BJ (cell line): ENCODE measurements at places on chromosomes 16 and 17. TPM values are rescaled to one million over a fixed set of nuclear protein-coding genes. Genes with fewer than 3 reads are reported as not detected.
A peak's percentile ranks its signal among the peaks of the same experiment; 100 is the strongest.

GRCh38 chr17:18991531-18992315 is 12.8 kb downstream of the FAM83G start:
- DNase-seq = no peak

- no peak for DNase-seq
Observed at GRCh38 chr16:2095315-2095853, 40.3 kb downstream of the PKD1 start.

DNA sequence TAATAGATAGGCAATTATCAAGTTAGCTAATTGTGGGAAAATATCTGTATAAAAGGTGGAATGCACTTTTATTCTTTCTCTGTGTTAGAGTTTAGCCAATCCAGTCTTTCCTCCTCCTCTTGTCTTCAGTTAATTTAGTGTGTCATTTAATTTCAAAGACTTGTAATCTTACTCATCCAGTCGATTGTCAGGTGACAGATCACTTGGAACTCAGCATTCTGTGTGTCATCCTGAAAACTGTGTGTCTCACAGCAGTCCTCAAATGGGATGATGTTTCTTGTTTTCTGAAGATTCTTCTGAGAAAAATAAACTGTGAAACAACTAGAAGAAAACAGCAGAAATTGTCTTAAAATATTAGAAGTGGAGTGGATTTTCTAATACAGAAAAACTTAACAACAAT is 290 bp upstream of the KRTAP4-1 start:
- no peak for DNase-seq

DNA sequence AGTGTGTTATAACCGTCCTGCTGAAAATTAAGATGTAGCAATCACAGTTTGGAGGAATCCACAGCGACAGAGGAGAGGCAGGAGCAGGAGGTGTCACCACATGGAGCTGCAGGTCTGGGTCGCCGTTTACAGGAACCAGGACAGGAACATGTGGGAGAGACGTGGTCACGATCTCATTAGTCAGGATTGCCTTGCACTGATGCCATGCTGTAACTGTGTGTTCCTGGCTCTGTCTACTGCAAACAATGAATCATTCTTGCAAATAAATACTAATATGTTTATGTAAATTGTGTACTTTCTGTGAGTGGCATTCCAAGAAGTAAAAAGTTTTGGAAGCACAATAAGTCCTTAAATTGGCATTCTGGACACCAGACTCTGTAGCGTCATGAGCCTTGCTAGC is 271.8 kb downstream of the CPPED1 start:
- no peak for DNase-seq

GRCh38 chr17:73616873-73617404 is 27.3 kb downstream of the SDK2 start:
- DNase-seq = no peak

DNA sequence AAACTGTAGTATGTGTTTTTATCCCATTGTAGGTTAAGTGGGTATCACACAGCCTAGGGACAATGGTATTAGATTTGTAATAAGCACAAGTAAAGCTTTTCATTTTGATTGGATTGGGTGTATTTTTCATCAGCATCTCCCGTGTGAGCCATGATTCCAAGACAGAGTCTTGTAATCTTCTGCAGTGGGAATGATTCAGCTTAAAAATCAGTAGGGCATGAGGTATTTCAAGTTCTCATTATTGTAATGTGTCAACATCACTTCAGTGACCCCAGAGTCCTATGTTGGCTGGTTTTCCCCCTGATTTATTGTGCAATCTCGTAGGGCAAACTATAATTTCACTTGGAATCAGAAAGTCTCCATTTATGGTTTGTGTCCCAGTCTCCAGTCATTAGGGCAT is 833.2 kb upstream of the RBFOX1 start:
- no peak for DNase-seq

DNA sequence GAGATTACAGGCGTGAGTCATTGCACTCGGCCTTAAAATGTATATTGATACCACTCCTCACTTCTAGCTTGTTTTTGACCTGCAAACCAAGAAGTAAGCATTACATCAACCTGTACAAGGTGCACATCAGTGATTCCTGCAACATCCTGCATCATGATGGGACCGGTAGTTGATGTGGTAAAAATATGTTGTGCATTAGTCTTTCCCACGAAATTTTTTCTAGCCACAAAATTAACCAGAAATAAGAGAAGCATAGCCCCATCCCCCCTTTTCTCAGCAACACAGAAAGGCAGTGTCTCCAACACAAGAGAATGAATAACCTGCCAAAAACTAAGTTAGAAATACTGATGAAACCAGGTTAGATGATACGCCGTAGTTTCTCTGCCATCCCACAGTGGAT is 21.1 kb upstream of the NSMCE1 start:
- no peak for DNase-seq

DNA sequence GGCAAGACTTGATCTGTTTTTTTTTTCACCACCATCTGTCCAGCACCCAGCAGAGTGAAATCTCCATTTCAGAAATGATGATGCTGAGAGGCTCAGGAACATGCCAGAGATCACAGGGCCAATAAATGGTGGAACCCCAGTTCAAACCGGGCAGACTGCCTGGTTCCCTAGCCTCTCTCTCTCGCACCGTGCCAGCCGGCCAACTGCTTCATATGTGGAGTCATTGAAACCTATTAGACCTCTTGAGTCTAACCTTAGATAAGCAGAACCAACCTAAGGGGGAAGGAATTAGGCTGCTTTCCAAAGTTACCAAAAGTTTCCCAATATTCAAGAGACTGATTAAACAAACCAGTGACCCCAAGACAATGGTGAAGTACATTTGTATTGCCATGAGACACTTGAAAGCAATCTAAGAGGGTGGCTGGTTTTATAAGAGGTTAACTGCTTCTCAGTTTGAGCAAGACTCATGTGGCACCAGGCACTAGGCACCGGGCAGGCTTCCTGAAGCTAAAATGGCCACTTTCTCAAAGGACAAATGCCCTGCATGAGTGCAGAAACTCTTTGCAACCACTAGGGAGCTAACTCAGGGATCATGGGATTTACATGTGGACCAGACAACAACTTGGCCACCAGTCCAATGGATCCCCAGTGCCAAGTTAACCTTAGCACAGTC is 18.4 kb downstream of the TOX3 start:
- no peak for DNase-seq

- no peak for DNase-seq
Observed at GRCh38 chr17:45293413-45294211, 23.2 kb downstream of the MAP3K14 start.

DNA sequence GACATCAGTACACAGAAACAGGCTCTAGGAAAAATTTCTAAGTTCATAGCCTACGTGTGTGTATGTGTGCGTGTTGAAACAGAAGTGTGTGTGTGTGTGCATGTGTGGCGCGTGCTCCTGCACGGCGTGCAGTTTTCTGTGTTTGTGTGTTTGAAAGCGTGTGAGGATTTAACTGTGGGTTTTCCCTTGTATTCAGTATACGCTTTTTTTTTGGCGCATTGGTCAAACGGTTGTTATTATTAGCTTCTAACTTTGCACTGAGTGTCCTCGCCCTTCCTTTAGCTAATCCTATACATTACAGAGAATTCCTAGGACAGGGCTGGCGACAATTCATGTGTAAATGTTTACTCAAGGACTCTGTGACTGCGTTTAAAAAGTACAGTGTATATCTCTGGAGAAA is 23.0 kb downstream of the TMC6 start:
- no peak for DNase-seq

GRCh38 chr16:24986512-24987303 is 28.5 kb downstream of the ARHGAP17 start:
- peak; percentile 47 for DNase-seq

DNA sequence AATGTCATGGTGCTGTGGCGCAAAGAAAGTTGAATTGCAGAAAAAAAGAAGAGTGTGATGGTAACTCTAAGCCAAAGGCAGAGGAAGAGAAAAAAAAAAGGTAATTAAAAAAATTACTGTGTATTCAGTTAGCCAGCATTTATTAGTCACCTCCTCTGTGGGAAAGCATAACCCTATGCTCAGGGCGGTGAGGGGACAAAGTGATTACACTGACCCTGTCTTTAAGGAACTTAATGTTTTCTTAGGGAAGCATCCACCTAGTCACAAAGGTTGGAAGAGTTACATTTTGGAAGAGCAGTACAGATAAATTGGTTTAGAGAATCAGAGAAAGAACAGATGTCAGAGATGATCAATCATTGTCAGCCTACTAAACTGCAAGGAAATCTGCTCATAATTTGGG is 410.3 kb downstream of the CDH11 start:
- DNase-seq = no peak

DNA sequence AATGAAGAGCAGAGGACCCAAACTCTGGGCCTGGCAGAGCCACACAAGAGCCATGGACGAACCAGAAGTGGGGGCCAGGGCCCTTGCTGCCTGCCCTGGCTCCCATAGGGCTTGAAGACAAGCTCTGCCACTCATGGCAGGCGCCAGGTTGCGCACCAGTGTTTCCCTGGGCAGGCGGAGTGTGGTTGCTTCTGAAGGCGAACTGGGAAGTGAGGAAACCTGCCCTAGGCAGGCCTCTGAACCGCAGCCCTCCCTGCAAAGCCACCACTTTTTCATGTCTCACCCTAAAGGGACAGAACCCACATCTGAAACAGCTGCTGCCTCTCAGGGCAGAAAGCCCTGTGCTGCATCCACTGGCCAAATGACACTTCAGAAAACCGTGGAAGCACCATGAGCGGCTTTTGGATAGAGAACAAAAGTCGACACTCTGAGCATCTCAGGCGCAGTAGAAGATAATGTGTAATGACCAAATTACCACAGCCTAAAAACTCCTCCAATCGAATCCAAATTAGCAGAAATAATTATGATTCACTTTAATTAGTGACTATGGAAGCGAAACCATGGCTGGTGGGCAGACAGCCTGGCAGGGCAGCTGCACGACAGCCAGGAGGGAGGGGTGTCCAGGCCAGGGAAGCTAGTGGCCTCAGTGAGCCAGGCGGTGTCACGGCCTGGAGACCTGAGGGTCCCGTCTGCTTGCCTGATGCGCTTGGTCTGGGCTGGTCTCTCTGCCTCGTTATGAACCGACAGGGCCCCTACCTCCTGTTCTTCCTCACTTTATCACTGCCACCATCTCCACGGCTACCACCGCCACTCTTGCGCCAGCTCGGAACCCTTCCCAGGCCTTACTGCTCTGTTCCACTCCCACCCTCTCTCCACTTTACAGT is 59.1 kb downstream of the PRMT7 start:
- no peak for DNase-seq

DNA sequence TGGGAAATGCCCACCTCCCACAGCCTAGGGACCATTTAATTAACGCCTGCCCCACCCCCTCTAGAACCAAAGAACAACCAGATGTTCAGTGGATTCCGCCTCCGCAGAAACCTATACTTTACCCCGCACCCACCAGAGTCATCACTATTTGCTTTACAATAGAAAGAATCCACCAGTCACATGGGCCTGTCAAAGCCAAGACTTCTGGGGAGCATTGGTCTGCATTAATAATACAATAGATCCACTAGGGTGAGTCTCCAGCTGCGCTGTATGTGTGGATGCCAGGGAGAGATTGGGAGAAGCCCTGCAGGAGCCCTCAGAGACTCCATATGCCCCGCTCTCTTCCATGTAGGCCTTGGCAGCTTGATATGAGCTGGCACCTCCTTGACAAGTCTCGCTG is 31.3 kb downstream of the CLEC19A start:
- no peak for DNase-seq

DNA sequence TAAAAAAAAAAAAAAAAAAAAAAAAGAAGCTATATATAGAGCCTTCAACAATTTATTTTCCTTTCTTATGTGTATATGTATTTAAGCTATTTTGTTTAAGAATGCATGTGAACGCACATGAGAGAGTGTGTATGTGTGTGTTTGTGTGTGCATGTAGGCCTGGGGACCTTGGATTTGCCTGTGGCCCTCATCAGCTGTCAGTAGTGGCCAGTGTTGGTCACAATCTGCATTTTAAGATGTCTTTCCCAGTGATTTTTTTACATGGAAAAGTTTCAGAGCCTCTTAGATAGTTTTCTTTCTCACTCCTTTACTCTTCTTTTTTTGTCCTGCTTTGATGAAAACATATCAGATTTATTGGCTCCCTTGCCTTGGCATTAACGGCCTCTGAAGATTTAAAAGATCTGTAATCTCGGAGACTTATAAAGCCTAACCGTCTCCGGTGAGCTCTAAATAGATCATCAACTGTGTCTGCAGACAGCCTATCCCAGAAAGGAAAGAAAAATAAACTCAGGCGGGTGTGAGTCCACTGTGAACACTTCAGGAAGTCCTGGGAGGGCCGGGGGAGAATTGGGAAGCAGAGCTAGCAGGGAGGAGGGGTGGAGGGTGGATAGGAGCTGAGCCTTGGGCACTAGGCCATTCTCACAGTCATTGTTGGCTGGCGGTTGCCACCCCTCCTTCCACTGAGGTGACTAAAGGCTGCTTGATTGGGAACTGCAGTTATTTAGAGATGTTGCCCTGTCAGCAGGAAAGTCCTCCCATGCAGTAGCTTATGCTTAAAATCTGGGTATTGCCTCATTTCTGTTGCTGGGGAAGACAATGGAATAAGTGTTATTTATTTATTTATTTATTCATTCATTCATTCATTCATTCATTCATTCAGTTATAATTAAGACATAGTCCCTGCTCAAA is 86.8 kb downstream of the WWP2 start:
- DNase-seq = peak; percentile 76

DNA sequence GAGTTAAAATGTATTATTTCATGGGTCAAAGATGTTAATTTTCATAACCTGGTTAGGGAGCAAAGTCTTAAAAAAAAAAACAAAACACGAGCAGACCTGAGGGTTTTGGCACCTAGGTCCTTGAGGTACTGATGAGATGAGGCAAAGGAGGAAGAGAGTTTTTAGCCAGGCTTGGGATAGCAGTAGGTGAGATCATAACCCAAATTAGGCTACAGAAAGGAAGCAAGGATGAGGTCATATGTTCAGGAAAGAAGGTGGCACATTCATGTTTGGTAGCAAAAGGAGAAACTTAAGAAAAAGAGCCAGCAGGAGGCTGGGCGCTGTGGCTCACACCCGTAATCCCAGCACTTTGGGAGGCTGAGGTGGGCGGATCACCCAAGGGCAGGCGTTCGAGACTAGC is 2.8 kb downstream of the ATXN1L start:
- no peak for DNase-seq

GRCh38 chr17:65931246-65932149 is 260.4 kb downstream of the CEP112 start:
- DNase-seq = no peak

CFAP97D1 gene
- polyA plus RNA-seq = not detected in 2 replicates

KRT27 gene
- polyA plus RNA-seq = not detected in 2 replicates

CMTM1 gene
- polyA plus RNA-seq = 2.7 and 3.2 TPM in 2 replicates

KCNJ18 gene
- not detected in 2 replicates for polyA plus RNA-seq

ZNF594 gene
- 3.1 and 4.1 TPM in 2 replicates for polyA plus RNA-seq

ITGA2B gene
- 0.05 and 0.11 TPM in 2 replicates for polyA plus RNA-seq

CLEC18A gene
- 0.04 and 0.07 TPM in 2 replicates for polyA plus RNA-seq

CACNG5 gene
- polyA plus RNA-seq = not detected in 2 replicates

TTYH2 gene
- 1.0 and 2.7 TPM in 2 replicates for polyA plus RNA-seq

SSTR5 gene
- polyA plus RNA-seq = not detected in 2 replicates
